ENCODE measurements at places on chromosomes 6 and 20.

GRCh38 chr6:89287351-89288028 is 27.6 kb downstream of the GABRR2 start:
- no peak for DNase-seq

GRCh38 chr20:50810063-50810462 is 15.2 kb downstream of the BCAS4 start:
- DNase-seq: no peak

DNA sequence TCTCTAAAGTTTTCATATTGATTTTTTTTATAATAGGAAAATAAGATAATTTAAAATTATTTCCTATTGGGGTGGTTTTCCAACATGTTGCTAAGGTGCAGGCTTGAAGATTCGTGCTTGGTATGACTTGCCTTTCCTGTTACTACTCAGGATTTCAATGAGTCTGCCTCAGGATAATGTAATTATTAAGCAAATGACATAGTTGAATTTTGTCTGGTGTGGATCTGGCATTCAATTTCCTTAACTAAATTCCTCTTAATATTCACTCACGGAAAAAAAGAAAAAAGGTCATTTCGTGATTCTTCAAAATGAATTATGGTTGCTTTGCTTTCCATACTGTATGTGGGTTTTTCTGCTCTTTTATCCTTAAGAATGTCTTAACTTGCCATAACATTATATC is 9.3 kb upstream of the FILIP1 start:
- DNase-seq: no peak

DNA sequence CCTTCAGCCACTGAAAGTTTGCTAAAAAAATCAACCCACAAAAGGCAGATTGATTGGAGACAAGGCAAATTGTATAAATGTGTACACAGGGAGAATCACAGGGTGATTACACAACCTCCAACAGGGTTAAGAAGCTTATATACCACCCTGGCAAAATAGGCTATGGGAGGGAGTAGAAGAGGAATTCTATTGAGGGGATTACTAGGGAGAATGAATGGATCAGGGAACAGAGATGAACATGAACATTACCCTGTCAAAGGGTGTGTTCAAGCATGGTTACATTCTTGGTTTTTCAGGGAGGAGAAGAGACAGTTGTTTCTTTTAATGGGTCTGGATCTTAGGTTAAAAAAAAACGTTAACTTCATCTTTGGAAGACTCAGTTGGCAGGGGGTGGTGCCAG is 5.1 kb upstream of the MRS2 start:
- DNase-seq: no peak

GRCh38 chr6:132023490-132023889 is 72.3 kb upstream of the CCN2 start:
- no peak for DNase-seq

- DNase-seq: no peak
These were observed 3.1 kb downstream of the F13A1 start for GRCh38 chr6:6317386-6317785.

GRCh38 chr6:134005800-134006199 is 46.6 kb downstream of the SLC2A12 start:
- DNase-seq: no peak

- no peak for DNase-seq
These were observed 157.8 kb downstream of the TPBG start for GRCh38 chr6:82521369-82521768.

DNA sequence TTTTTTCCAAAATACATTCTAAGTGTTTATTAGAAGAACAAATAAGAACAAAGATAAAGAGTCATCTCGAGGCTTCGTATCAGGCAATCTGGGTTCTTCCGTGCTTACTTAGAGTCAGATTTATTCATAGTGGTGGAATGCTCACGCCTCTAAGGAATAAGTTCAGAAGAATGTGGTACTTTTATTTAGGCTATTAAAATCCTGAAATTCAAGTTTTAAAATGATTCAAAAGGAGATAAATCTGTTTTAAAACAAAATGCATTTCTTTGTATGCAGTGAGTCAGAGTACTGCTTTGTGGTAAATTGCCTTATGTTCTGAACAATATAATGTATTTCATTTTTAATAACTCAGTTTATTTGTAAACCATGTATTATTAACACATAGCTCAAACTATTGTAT is 89.1 kb downstream of the FUT9 start:
- no peak for DNase-seq

DNA sequence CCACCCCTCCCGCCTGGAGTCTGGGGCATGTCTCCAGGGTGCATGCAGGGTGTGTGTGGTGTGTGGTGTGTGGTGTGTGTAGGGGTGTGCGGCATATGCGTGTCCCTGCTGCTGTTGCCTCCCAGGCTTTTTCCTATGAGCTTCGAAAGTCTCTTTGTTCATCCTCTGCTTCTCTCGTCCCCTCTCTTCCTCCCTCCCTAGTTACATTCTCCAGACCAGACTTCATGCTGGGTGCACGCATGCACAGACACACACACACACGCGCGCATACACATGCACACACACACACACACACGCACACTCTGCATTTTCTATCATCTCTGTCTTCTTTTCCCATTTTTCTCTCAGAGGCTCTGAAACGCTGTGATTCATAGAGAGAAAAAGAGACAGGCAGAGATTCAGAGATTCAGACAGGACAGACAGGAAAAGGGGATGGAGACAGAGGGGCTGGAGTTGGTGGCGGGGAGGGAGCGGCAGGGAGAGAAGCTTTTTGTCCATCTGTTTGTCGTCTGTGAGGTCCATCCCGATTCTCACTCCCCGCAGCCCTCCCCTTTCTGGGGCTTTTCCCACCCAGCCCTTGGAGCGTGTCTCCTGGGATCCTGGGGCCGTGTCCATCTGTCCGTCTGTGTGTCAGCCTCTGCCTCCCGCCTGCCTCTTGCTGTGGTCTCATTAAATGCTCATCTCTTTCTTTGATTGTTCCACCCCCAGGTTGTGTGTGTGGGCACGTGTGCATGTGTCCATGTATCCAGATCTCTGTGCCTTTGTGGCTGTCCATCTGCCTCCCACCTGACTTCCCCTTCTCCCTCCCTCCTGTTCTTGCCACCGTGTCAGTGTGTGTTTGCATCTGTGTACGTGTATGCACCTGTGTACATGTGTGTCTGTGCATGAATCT is 62.6 kb downstream of the SRC start:
- no peak for DNase-seq

All from GDM1 (cell line).